Mammary epithelial cell (primary cell): ENCODE measurements at places on chromosomes 4 and X. TPM values are rescaled to one million over a fixed set of nuclear protein-coding genes. Genes with fewer than 3 reads are reported as not detected.

SSX4 gene
- not detected for polyA plus RNA-seq

SLC4A4 gene
- not detected for polyA plus RNA-seq

DNA sequence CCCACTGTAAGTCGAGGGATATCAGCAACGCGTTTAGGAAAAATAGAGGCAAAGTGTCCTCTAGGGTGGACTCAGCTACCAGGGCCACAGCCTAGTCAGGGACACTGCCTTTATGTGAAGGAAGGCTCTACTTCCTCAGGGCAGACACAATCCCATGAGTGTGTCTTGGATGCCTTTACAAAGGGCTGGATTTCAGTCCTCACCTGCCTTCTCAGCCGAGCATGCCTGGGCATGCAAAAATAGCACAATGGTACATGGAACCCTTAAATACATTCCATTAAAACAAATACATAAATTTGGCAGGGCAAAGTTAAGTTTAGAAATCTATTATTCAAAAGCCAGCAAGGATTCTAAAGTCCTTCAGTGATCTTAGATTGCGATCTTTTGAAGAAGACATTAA is 51.1 kb downstream of the DMD start:
- no peaks in the 10 kb centered on the region for H3K27me3 ChIP-seq
- DNase-seq = peak; percentile 48
- H3K4me3 ChIP-seq = no peak overlapping the region
- peaks cover 12% of the 10 kb centered on the region for H3K4me1 ChIP-seq

EDNRA gene
- 14.1 TPM for polyA plus RNA-seq

USP17L18 gene
- polyA plus RNA-seq = not detected

GRCh38 chr4:1113311-1114009 is at the start of gene RNF212:
Gene RNF212 (minus strand): TSS chr4:1113564. CDS start chr4:1113464, 100 bp downstream.
- peaks cover 4% of the 10 kb centered on the region for H3K4me1 ChIP-seq
- no peaks in the 10 kb centered on the region for H3K27me3 ChIP-seq
- DNase-seq = no peak
- no peak within 1 kb of the TSS for H3K27ac ChIP-seq
